Motor neuron (in vitro differentiated cells): ENCODE measurements at places on chromosomes 11 and 22.

GRCh38 chr11:11349870-11350337 is 3.1 kb downstream of the CSNK2A3 start:
- peak; percentile 23 for ATAC-seq

DNA sequence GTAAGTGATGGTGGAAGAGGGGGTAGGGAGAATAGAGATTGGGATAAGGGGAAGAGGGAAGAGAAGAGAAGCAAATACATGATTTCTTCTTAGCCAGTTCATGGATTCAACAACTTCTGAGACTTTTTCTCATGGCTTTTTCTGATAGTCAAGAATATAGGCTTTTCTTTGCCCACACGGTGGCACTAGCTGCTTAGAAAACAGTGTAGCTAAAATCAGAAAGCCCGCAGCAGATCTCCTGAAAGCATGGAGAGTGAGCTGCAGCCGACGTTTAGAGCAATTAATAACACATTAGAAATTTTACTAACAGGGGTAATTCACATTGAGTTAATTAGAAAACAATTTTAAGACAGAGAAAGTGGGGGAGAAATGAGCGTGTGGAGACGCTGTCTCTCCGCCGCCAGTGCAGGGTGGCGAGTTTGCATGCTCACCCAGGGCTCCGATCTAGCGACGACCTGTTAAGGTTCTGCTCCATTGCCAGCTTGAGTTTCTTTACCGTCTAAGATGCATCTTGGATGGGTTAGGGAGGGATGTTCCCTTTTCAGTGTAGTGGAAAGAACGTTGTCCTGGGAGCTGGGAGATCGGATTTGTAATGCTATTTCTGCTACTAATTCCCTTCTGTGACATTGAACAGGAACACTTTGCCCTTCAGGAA is 3.3 kb upstream of the RAG1 start:
- peak; percentile 92 for ATAC-seq

DNA sequence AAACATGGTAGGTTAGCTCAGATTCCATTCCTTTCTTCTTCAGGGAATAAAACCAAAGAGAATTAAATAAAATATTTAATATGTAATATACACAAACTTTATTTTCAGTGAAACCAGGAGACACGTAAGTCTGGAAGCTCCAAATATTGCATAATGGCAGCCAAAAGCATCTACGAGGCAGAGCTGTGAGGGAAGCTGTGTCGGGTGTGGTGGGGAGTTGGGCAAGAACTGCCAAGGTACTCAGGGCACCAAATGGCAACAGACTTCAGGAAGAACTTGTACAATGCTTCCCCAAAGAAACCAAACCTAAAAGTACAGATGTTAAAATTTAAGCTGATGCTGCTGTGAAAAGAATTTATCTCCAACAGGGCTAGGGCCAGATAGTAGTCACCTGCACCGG is 47.5 kb upstream of the C11orf87 start:
- ATAC-seq = no peak

DNA sequence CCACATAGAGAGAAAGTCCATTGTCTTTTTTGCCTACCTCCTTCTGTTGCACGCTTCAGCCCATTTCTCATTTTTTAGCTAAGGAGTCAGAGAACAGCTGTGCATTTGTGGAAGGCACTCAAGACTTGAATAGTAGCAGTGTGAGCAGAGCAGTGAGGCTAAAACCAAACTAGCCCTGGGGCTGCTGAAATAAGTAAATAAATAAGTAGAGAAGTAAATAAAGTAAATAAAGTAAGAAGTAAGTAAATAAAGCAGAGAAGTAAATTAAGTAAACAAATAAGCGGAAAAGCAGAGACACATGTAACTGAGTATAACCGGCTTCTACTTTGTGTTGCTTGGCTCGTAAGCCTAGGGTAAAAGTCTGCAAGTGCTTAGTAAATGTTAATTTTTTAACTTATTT is 2.4 kb upstream of the OR52L1 start:
- ATAC-seq = no peak

GRCh38 chr11:10484461-10485180 is 29.6 kb downstream of the AMPD3 start:
- no peak for ATAC-seq

DNA sequence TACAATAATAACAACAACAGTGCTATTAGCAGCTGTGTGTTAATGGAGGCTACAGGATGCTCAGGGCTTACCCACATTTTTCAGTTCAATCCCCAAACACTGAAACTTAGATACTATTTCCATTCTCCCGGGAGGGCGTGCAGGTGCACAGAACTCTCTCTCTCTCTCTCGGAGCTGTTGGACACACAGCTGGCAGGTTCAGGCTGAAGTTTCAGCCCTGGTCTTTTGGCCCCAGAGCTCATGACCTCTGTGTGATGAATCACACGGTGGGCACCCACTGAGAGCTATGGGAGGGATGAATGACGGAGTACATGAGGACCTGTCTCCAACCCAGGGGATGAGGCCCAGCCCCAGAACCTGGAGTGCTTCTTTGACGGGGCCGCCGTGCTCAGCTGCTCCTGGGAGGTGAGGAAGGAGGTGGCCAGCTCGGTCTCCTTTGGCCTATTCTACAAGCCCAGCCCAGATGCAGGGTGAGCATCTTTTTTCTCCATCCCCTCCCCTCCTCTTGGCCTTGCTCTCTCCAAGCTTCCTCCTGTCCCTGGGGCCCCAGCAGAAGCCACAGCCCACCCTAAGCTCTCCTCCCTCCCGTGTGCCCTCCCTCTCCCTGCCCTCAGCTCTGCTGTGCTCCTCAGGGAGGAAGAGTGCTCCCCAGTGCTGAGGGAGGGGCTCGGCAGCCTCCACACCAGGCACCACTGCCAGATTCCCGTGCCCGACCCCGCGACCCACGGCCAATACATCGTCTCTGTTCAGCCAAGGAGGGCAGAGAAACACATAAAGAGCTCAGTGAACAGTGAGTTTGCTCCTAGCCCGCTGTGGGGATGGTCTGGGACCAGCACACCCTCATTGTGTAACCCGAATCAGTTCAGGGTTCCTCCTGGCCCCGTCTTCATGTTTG is 16.9 kb downstream of the CSF2RB start:
- ATAC-seq = peak; percentile 44

DNA sequence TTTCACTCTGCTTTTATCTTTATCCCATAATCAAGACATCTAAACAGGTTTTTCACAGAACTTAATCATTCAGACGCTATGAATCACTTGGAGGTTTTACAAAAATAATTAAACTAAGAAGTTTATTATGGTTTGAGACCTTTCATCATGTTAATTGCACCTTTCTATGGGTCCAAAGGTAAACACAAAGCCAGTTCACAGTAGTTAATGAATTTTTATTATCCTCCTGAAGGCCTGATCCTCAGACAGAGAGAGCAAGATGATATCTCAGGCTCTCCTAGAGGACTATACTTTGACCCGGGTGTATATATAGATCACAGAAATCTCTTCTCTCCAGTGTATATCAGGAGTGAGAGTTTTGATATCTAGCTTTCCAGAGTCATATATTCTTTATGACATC is 1044.3 kb upstream of the RAG2 start:
- no peak for ATAC-seq

GRCh38 chr11:17811352-17811751 is 76.8 kb downstream of the KCNC1 start:
- no peak for ATAC-seq

DNA sequence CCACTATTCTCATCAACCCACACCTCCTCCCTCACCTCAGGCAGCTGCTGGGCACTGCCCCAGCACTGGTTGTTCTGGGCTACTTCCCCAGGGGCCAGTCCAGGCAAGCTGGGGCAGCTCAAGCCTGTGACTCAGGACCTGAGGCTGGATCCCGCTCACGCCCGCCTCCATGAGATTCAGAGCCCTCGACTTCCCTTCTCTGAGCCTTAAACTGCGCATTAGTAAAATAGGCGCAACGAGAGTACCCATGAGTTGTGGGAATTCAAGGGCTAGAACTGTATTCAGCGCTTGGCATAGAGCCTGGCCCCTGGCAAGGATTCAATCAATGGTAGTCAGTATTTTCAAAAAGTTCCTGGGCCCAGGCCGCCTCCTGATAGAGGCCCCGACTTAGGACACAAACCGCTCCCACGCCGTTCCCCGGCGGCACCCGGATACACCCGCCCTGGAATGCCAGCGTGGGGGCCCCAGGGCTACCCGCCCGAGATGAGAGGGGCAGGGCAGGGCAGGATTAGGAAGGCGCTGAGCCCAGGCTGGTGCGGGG is 723 bp upstream of the CD82 start:
- ATAC-seq = peak; percentile 33

GRCh38 chr11:45180848-45181192 is 34.4 kb downstream of the PRDM11 start:
- peak; percentile 84 for ATAC-seq

GRCh38 chr22:25111579-25112517 is 87.8 kb upstream of the CRYBB3 start:
- ATAC-seq = peak; percentile 23

DNA sequence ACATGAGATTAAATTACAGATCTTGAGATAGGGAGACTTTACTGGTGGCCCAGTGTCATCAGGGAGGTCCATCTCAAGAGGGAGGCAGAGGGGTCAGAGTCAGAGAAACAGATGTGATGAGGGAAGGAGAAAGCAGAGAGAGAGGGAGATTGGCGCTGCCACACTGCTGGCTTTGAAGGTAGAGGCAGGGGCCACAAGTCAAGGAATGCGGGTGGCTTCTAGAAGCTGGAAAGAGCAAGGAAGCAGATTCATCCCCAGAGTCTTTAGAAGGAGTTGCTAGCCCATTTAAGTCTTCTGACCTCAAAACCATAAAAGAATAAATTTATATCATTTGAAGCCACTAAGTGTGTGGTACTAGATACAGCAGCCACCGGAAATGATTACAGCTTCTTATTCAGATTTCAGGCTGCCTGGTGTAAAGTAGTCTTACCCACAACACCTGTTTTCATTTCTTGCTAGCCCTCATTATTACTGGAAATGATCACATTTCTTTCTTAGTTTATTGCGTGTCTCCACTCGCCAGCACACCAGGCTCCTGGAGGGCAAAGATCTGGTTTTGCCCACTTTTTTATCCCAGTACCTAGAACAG is 12.6 kb upstream of the SERPINH1 start:
- no peak for ATAC-seq

GRCh38 chr22:29635734-29636357 is 32.4 kb downstream of the NF2 start:
- peak; percentile 83 for ATAC-seq

- no peak for ATAC-seq
Observed at GRCh38 chr11:19813158-19813879, 100.7 kb downstream of the NAV2 start.

DNA sequence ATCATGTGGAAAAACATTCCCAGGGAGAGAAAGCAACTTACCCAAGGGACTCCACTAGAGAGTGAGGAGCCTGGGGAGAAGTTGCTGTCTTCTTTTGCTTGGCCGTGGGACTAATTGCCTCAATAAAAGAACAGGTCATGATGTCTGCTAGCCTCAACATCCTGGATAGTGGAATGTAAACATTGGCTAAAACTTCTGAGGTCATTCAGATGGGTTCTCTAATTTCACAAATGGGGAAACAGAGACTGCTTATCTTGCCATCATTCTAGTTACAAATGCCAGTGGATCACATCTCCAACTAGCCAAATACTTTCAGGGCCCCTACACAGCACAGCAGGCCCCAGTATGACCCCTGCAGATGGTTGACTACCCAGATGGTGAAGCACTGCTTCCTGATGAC is 28.4 kb upstream of the PAMR1 start:
- no peak for ATAC-seq

- no peak for ATAC-seq
Observed at GRCh38 chr11:61927501-61927900, 10.1 kb upstream of the RAB3IL1 start.
